ENCODE measurements at places on chromosomes 6 and 20.

- DNase-seq = no peak
Measured at GRCh38 chr6:152879681-152880080, 103.2 kb downstream of the FBXO5 start.

DNA sequence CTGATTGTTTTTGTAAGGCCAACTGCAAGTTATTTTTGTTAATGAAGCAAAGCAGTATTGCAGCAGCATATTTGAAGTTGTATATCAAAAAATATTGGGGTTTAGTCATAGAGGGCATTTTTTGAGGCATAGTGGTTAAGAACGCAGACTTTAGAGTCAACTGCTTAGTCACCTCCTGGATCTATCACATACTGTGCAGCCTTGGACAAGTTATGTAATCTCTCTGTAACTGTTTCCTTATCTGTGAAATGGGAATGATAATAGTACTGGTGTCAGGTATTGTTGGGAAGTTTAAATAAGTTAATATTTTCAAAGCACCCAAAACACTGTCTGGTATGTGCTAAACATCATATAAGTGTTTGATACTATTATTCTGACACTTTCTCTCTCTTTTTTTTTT, 27.2 kb upstream of the EFHC1 start:
- no peak for DNase-seq

DNA sequence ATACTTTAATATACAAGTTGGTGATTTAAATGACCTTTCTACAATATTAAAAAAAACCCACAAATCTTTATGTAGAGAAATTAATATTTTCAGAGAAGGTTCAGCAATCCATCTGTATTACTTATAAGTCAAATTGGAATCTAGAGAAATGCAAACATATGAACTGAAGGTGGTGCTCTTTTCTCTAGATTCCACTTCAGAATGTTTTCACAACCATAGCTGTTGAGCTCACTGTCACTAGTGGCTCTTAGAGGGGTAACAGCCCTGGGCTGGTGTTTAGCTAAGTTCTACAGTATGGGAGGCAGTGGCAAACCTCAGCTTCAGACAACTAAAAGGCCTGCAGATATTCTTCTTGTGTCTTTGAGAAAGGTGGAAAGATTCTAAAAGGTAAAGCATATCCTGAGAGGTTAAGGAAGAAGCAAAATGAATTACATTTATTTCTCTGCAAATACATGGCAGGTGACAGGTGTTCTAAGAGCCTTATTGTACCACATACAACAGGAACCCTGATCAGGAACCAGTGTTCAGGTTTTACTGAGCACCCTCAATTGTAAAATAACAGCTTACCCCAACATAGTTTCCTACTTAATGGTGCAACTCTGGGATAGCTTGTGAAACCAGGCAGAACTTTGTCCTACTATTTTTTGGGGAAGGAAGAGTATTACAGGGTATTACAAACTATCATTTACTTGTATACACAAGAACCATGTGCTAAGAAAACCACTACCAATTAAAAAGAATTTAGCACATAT, 56.6 kb upstream of the SAMHD1 start:
- peak; percentile 55 for DNase-seq

GRCh38 chr20:57179265-57179664, 87.2 kb downstream of the BMP7 start:
- no peak for DNase-seq

DNA sequence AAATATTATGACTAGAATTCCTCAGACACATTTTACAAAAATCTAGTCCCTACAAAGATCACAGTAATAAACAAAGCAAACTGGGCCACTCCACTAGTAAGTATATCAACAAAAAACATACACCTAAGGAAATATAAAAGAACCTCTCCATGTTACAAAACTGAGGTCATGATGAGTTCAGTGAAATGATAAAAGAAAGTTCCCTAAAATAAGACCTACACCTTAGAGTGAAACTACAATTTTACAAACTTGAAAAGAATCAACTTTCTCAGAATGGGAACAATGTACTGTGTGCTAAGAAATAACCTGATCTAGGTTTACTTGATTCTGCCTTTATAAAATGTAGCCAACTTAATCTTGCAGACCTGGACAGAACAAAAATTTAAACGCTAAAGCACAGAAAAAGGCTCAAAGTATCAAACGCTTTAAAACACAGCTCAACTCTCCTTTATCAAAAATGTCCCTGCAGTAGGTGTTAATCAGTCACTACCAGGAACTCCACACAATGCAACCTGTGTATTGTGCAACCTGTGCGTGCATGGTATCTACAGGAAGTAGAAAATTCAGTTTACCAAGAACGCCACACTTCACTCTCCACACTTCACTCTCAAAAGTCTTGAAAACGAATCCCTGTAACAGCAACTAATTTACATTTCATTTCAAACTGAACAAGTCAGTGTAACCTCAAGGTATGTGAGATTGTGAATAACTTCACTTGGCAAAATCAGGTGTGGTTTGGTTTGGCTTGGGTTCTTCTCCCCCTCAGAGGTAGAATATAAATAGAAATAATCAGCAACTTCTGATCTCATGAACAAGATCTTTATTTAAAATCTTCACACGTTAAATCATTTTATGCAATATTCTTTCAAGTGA, 1.8 kb downstream of the RALGAPA2 start:
- peak; percentile 91 for DNase-seq

DNA sequence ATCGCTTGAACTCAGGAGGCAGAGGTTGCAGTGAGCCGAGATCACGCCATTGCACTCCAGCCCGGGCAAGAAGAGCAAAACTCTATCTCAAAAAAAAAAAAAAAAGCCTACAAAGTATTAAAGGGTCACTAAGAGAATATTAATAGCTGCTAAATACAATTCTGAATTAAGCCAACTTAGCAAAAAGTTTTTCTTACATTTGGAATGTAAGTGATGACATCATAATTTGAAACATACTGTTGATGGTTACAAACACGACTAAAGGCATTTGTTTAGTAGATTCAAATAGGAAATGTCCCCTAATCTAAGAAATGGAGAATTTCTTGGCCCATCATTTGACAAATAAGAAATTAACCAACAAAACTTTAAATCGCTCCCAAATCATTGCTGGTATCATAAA, 282.8 kb downstream of the RNGTT start:
- DNase-seq = no peak

GRCh38 chr6:167850782-167851181, 24.1 kb downstream of the AFDN start:
- DNase-seq = no peak

DNA sequence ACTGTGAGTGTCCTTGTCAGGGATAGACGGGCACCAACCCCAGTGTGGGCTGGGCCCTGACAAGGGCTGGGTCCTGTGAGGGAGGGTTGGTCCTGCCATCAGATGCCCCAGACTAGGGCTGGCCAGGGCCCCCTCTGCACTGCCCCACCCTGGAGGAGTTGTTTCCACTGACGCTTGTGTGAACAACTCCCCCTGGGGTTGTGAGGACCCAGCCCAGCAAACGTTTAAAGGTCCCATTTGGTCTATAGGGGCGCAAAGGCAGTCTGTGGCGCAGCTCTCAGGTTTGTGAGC, 104.1 kb downstream of the BMP7 start:
- no peak for DNase-seq

GRCh38 chr6:119444642-119445557, 95.3 kb upstream of the MAN1A1 start:
- no peak for DNase-seq

GRCh38 chr6:37628611-37629320, 68.9 kb downstream of the MDGA1 start:
- no peak for DNase-seq

DNA sequence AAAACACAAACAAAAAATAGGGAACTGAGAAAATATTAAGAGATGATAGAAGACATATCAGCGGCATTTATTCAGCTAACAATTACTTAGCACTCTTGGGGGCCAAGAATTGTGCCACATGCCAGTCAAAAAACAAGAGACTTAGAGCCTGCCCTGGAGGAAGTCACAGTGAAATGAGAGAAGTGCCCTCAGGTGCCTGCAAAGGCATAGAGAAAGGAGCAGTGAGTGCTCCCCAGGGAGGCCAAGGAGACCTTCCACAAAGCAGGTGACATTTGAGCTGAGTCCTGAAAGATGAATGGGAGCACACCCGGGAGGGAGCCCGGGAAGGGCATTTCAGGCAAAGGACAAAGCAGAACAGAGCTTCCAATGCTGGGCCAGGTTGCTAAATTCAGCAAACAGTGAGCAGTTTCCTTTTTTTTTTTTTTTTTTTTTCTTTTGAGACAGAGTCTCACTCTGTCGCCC, 184.7 kb upstream of the JARID2 start:
- no peak for DNase-seq

- no peak for DNase-seq
Measured at GRCh38 chr20:52565614-52566013, 374.0 kb upstream of the ZFP64 start.

DNA sequence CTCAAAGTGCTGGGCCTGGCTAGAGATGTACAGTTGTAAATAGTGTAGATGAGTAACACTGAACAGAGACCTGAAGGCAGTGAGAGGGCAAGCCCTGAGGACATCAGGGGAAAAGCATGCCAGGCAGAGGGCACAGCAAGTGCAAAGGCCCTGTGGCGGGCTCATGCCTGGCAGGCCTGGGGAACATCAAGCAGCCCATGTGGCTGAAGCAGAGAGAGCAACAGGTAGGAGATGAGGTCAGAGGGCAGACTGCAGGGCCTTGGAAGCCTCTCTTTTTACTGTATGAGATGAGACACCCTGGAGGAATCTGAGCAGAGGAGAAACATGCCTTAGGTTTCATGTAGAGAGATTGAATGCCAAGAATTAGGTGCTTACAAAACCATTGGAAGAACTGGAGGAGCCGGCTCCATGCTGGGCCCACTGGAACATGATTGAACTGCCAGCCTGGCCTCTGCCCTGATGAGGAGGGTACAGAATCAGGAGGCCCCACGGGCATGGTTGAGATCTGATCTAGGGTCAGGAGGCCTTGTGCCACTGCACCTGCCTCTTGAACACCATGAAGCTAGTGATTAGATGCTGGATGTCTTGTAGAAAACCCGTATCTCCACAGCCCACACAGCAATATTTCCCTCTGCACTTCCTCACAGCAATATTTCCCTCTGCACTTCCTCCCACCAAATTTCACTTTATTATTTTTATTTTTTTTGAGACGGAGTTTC, 5.9 kb upstream of the HMGA1 start:
- DNase-seq = no peak

GRCh38 chr6:109998159-109998785, 20.2 kb downstream of the GPR6 start:
- no peak for DNase-seq

DNA sequence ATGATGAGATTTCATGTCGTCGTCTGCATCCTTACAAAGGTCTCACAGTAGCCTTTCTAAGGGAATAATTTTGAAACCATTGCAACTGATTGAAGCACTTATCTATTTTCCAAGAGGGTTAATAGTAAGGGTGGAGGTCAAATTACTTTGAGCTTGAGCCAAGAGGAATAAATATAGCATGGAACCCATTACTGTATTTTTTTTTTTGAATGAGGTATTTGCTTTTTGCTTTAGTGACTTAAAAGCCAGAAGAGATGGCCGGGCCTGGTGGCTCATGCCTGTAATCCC, 78.3 kb downstream of the SCAND1 start:
- no peak for DNase-seq

GRCh38 chr20:13302647-13303450, 81.8 kb downstream of the ISM1 start:
- DNase-seq = peak; percentile 47

DNA sequence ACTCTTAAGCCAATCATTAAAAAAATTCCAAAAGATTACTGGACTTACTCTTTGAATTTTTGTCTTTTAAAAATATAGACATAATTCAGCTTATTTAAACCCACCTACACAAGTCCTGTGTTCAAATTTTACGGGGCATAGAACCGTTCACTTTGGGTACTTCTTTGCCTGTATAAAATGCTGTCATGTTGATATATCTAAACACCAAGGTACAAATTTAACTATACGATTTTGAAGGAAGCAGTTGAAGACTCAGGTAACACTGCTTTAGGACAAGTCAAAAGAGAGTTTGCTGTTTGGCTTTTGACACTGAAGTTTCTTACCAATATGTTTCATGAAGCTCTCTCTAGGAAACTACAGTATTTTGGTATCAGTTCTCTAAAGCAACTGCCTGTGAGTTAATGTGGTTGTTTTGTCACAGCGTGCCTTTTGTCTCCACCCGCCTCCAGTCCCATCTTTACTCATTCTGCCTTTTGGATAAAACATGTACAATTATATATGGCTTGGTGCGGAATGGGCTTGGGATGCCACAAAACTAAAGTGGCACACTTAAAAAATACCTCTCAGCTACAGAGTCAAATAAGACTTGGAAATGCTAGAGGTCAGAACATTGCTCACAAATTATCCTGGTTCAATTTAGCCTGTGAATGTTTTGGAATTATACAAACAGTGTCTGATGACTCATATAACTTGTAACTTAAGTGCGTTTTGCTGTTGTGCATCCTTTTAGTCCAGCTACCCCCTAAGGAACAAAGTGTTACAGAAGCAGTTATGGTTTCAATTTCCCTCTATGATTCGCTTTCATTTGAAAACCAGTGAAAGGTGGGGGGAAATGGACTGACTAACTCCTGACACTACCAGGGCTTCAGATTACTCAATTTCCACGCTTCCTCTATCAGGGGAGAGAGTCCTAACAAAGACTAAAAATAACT, 38.7 kb downstream of the RGS17 start:
- DNase-seq = no peak

GRCh38 chr6:73879501-73880293, 183.7 kb downstream of the CD109 start:
- no peak for DNase-seq

DNA sequence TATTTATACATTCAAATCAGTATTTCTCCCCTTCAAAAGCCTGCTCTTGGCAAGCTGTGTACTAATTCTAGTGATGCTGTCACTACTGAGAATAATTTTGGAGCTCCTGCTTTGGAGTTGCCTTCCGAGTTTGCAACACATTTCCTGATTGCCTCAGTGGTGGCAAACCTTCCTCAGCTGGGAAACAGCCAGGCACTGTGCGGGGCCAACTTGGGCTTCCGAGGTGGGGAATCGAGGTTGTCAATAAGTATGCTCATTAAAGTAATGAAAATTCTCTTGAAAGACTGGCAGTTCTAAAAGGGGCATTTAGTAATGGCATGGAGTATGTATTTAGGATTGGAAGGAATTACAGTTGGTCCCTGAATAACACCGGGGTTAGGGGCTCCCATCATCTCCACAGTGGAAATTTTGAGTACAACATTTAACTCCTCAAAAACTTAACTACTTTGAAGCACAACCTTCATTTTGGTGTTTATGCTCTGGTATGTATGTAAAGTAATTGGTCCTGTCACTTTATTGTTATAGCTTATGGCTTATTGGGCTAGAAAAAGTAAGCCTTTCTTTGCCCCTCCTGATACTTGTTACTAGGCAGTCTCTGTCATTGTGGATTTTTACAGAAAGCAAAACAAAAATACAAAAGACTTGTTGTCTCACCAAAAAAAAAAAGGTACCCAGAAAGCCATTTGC, 2.7 kb downstream of the PAQR8 start:
- no peak for DNase-seq

DNA sequence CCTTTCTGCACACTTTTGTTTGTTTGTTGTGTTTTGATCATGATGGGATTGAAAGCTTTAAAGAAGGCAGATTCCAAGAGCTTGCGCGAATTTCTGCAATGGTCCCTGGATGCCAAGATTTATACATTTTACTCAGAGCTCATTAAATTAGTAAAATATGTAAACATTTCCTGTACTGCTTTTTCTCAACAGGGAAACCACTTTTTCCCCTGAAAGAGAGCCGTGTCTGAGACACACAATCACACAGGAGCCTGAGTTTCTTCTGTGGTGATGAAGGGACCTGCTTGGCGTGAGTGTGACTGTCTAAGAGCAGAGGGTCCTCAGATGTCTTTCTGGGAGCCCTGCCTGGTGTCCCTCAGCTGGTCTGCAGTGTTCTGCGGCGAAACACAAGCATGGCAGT, 12.1 kb upstream of the TAGAP start:
- no peak for DNase-seq
